Stromal cell of bone marrow (primary cell): ENCODE measurements at places on chromosomes 2 and 18.

- DNase-seq = no peak
Observed at GRCh38 chr2:64201151-64201550, 56.9 kb upstream of the PELI1 start.

- no peak for DNase-seq
Observed at GRCh38 chr2:68411397-68412126, 46.5 kb downstream of the PLEK start.

- no peak for DNase-seq
Observed at GRCh38 chr2:142936629-142937028, 59.2 kb downstream of the KYNU start.

- no peak for DNase-seq
Observed at GRCh38 chr2:11781602-11782001, 35.2 kb downstream of the LPIN1 start.

- DNase-seq = peak; percentile 73
Observed at GRCh38 chr2:127408004-127408806, 10.0 kb upstream of the PROC start.

GRCh38 chr2:101779656-101780055 is 82.1 kb downstream of the MAP4K4 start:
- no peak for DNase-seq

DNA sequence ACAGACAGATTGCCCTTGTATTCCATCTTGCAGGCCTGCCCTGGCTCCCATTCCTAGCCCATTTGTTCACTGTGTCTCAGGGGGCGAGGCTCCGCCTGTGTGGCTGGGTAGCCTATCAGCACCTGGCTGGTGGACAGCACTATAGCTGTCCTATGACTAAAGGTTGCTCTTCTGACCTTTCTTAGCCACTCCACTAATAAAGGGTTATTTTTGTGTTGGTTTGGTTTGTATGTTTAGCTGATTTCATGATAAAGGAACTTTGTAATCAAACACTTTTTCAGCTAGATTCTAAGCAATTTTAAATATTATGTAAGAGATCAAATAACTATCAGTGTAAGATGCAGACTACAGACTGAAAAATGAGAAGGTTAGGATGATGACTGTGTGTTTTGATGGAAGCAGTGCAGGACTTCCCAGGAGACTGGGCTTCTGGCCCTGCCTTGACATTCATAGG is 72.2 kb downstream of the CRIM1 start:
- DNase-seq = no peak

DNA sequence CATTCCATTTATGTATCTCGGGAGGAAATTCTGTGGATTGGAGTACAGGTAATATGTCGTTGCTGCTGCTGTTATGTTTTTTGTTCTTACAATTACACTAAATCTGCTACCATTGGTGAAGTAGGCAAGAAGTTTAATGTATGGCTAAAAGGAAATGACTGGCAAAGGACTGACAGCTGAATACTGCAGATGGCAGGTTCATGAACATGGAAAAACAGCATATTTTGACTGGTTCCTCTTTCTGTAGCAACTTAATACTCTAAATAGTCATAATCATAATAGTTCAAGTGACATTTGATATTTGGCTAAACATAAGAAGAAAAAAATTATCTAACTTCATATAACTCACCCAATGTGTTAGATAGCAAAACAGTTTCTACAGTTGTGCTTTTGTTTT is 84.5 kb upstream of the PGAP1 start:
- DNase-seq = no peak

DNA sequence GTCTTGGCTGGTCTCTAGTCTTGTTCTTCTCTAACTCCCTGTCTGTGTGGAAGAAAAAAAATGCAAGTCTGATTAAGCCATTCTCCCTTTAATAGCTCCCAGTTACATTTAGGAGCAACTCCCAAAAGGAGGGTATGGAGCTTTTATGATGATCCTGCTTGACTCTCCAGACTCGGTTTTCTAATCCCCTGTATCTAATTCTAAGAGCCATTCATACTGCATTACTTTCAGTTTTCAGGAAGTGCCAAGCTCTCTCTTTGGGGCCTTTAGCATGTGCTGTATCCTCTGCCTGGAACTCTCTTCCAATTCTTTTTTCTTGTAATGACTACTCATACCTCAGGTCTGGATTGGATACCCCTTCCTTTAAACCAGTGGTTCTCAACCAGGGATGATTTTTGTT is 219.7 kb upstream of the SPRED2 start:
- no peak for DNase-seq

GRCh38 chr2:62398356-62398755 is 107.6 kb downstream of the TMEM17 start:
- no peak for DNase-seq

DNA sequence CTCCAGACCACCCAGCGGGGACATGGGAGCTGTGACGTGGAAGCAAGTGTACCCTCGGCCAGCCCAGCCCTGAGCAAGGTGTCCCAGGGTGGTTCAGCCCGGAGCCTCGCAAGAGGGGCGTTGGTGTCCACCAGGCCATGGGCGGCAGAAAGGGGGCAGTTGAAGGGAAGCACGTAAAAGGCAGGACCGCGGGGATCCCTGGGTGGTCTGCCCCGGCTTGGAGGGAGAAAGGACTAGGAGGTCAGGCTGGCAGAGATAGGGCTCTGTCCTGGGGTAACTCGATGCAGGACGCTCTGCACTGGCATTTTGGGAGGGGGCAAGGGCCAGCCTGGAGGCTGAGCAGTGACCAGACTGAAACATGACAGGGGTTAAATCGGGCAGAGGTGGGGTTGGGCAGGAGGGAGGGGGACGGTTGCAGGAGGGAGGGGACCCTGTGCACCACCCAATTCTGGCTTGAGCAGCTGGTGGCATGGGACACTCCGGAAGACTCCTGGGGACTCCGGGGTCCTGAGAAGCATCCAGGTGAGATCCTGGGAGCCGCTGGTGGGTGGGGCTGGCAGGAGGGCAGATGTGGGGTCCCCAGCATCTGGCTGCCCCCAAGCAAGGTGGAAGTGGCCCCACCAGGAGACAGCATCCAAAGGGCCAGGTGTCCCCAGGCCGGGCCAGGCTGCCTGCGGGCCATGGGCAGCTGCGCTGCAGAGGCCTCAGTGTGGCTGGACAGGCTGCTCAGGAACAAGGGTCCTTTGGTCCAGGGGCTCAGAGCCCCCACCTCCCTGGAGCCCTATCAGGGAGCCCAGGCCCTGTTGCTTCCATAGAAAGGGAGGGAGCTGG is 46.8 kb upstream of the GPC1 start:
- no peak for DNase-seq

GRCh38 chr2:217162533-217162932 is 302.7 kb upstream of the TNP1 start:
- DNase-seq = peak; percentile 73

DNA sequence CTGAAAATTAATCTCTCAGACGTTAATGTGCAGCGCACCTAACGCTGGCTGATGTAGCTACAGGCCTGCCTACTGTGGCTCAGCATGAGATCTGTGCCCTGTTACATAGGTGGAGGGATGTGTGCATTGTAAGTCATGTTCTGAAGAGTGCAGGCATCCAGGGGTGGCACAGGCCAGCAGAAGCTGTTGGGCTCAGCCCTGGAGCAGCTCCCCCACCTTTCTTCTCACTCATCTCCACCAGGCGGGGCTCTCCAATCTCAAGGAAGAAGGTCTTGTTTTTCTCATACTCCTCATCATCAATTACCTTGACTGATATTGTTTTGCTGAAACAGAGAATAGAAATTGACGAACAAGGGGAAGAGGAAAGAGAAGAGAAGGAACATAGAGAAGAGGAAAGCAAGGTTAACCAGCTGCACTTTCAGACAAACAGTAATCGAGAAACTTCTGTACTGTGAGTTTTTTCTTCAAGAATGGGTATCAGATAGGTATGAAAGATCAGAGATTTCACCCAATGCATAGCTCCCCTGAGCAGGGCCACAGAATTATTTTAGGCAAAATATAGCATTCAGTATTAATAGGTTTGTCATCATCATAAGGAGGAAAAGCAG is 273.6 kb downstream of the SLC8A1 start:
- no peak for DNase-seq

- no peak for DNase-seq
Observed at GRCh38 chr2:239932881-239933735, 92.0 kb downstream of the NDUFA10 start.

DNA sequence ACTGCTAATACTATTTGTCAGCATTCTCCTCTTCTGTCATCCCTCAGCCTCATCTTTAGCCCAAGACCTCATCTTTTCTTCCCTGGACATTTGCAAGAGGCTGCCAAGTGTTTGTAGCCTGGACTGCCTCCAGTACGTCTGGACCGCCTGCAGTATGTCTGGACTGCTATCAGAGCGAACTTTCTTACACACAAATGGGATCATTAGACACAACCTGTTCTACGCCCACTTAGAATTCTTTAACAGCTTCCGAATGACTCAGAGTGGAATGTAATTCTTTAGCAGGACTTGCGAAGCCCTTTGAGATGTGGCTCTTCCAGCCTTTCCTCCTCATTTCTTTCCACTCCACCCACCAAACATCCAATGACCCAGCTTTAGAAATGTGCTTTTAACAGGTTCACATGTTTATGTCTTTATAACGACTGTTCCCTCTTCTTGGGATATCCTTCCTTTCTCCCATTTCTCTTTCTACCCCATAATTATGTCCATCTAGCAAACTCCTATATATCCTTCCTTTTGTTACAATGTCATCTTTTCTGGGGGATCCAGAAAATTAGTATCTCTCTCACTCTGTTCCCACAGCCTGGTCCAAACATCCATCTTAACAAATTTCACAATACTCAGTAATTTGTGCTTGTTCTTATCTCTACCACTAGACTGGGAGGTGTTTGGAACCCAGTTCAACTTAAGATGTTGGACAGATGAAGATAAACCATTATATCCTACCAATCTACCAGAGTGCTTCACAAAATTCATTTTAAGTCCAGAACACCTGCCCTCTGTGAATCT is 171.3 kb upstream of the PGAP1 start:
- no peak for DNase-seq

- DNase-seq = peak; percentile 81
Observed at GRCh38 chr2:226673314-226673723, 126.3 kb downstream of the IRS1 start.

DNA sequence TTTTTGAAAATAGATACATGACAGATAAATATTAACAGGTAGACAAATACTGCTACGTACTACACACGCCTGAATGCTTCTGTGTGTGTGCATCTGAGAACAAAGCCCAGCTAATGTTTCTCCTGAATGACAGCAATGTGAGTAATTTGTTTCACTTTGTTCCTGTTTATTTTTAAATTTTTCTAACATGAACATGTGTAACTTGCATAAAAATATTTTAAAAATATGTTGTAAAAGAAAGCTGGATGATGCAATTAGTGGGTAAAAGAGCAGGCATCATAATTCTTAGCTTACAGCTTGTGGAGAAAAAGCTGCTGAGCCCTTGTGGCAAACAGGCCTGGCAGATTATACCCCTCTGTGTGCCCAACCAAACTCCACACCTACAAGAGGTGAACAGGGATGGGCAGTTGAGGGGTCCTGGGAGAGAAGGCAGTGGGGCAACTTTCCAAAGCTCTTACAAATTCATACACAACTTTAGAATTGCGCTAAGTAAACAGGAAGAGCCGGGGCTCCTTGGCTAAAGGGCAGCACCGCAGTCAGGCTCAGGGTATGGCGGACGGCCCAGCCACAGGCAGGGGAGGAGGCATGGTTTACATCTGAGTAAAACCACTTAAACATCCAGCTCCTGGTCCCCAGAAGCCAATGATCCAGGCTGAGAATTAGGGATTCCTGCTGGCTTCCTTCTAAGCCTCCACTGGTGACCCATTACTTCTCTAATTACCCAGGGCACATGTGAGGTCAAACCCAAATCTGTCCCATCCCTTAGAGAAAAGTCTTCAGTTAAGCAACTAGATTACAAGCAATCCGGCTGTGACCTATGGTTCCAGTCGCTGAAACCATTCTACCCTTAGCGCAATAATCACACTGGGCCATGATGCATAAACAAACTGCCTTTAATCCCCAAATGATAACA is 14.0 kb downstream of the PXDN start:
- DNase-seq = peak; percentile 81

- no peak for DNase-seq
Observed at GRCh38 chr2:45435316-45435715, 175.8 kb downstream of the SRBD1 start.

- no peak for DNase-seq
Observed at GRCh38 chr18:45437366-45437765, 177.9 kb upstream of the SLC14A2 start.

DNA sequence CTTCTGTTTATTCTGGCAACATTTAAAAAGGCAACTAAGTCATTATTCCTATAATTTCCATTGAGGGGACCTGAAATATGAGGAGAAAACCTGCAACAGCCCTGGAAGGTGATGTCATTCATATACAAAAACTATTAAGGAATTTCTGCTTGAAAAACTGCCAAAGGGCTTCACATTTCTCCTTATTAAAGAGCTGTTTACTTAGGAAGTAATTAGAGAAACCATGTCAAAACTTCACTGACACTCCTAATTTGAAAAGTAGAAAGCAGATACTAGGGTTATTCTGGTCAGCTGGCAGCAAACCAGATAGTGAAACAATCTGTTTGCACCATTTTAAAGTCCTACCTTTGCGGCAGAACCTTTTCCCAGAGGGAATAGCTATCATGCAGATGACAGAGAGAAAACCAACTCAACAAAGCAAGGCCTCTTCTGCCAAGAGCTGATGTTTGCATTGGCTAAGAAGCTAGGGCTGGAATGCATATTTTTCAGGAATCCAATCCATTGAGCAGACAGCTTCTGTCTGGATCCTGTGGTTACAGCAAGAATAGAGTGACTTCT is 592.2 kb upstream of the SYT4 start:
- DNase-seq = peak; percentile 58

GRCh38 chr2:105857076-105857740 is 112.5 kb downstream of the NCK2 start:
- DNase-seq = no peak

- no peak for DNase-seq
Observed at GRCh38 chr2:85743304-85743978, 10.3 kb upstream of the ATOH8 start.

DNA sequence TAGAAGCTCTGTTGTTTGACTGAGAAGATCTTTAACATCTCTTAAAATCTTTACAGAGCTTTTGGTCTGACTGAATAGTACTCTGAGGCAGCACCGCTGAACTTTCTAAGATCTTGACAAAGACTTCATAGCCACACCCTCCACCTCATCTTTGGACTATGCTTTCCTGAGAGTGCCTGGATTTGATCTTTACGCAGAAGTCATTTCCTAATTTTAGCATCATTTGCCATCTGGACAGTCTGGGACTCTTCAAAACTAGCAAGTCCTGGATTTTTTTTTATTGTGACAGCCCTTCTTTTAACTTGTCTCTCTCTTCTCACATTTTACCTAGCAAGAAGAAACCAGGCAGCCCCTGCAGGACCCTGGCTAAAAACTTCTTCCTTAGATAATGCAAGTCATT is 188.8 kb downstream of the CTIF start:
- no peak for DNase-seq

- no peak for DNase-seq
Observed at GRCh38 chr2:176494949-176495353, 225.7 kb downstream of the MTX2 start.
